Spleen (tissue), 13 donors: ENCODE measurements at places on chromosomes 12 and 14. TPM values are rescaled to one million over a fixed set of nuclear protein-coding genes. Genes with fewer than 3 reads are reported as not detected.

Gene ACRBP
- polyA plus RNA-seq: 7.2 TPM

Gene GSC
- polyA plus RNA-seq: not detected

DNA sequence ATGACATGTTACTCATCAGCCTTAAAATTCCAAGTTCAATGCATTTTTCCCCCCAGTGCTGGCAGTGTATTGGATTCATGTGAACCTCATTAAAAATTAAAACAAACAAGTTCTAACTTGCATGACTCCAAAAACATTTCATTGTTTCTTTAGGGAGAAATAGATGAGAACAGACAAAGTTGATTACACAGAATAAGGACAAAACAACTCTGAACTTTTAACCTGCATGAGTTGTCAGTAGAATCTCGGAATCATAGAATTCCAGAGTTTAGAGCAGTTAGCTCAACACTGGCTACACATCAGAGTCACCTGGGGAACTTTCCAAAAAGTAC, 127.5 kb downstream of the TMX1 start:
- DNase-seq: no peak
- no peak overlapping the region for H3K27ac ChIP-seq
- no peaks in the 10 kb centered on the region for H3K36me3 ChIP-seq
- no peak overlapping the region for H3K4me3 ChIP-seq

DNA sequence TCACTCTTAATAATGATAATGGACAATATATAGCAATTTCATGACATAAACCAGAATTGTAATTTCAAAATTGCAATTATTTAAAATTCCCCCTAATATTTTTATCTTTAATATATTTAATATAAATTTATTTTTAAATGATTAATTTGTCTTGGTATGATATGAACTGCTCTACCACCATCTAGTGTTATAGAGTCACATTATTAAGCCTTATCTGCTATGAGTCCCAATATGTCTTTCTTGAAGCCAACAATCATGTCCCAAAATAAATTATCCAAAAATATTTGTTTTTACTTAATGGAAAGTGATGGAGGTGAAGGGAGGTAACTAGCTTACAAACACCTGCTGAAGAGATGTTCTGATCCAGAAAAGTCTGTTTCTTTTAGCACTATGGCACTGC, 151.4 kb downstream of the KCNC2 start:
- DNase-seq: no peak
- no peaks in the 10 kb centered on the region for H3K27me3 ChIP-seq
- H3K4me3 ChIP-seq: no peak overlapping the region
- no peak overlapping the region for H3K27ac ChIP-seq
- no peaks in the 10 kb centered on the region for H3K4me1 ChIP-seq
- no peaks in the 10 kb centered on the region for H3K36me3 ChIP-seq

- DNase-seq: no peak
- H3K36me3 ChIP-seq: no peaks in the 10 kb centered on the region
- H3K4me1 ChIP-seq: no peaks in the 10 kb centered on the region
- H3K4me3 ChIP-seq: no peak overlapping the region
- H3K27ac ChIP-seq: no peak overlapping the region
- H3K27me3 ChIP-seq: no peaks in the 10 kb centered on the region
Observed at GRCh38 chr12:4420138-4420670, 25.4 kb downstream of the FGF6 start.

GRCh38 chr12:22164139-22164538, 118.1 kb downstream of the CMAS start:
- H3K4me3 ChIP-seq: no peak overlapping the region
- no peaks in the 10 kb centered on the region for H3K27me3 ChIP-seq
- peaks cover 8% of the 10 kb centered on the region for H3K4me1 ChIP-seq
- no peak overlapping the region for H3K27ac ChIP-seq
- no peaks in the 10 kb centered on the region for H3K36me3 ChIP-seq
- no peak for DNase-seq

GRCh38 chr12:58425481-58426392, 484.4 kb downstream of the ATP23 start:
- no peaks in the 10 kb centered on the region for H3K27me3 ChIP-seq
- H3K4me1 ChIP-seq: no peaks in the 10 kb centered on the region
- no peak for DNase-seq

DNA sequence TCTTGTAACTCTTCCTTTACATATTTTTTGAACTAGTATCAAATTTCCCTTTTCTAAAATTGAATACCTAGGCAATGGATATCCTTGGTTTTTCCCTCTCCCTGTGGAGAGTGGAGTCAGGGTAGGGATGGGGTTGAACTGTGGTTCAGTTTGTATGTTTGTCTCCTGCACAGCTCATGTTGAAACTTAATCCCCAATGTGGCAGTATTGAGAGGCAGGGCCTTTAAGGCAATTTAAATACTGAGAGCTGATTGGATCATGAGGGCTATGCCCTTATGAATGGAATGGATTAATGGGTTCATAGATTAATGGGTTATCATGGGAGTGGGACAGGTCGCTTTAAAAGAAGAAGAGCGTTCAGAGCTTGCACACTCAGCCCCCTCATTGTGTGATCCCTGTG, 127.2 kb upstream of the RGS6 start:
- no peak for DNase-seq
- no peak overlapping the region for H3K4me3 ChIP-seq
- no peaks in the 10 kb centered on the region for H3K36me3 ChIP-seq
- H3K27ac ChIP-seq: no peak overlapping the region
- H3K4me1 ChIP-seq: no peaks in the 10 kb centered on the region

DNA sequence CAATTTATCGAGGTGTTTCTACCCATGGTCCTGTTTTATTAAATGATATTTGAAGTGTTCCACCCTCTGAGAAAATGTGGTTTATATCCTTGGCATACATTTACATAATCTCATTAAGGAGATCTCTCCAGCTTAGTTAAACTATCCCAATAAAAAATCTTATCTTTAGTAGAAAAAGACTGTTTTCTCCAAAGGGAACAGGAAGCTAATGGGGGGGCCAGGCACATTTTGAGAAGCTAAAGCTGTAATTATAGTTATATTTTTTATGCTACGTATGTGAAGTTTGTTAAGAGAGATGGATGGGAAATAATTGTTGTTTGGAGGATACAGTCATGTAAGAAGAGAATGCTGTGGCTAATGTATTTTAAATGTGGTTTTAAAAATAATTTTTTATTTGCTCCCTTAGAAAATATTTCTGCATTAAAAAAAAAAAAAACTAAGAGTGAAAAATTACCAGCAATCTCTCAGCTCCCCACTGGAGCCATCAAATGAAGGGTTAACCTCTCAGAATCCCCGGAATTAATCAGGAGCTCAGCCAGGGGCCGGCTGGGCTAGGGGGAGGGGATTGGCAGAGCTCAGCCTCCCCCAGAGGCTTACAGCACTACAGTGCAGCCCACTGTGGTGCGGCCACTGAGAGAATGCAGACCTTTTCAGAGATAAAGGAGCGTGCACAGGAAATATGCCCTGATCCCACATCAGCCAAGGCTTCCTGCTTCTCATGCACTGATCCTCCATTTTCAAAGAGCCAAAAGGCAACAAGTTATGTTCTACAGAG, 185.8 kb downstream of the EGLN3 start:
- peaks cover 7% of the 10 kb centered on the region for H3K4me1 ChIP-seq
- no peaks in the 10 kb centered on the region for H3K27me3 ChIP-seq
- H3K36me3 ChIP-seq: no peaks in the 10 kb centered on the region
- DNase-seq: no peak

Gene KLRB1
- polyA plus RNA-seq: 9.0 TPM
